ENCODE measurements at places on chromosomes 7 and 10. TPM values are rescaled to one million over a fixed set of nuclear protein-coding genes. Genes with fewer than 3 reads are reported as not detected.

GRCh38 chr10:48845512-48845911 lies 94.1 kb downstream of the LRRC18 start:
- DNase-seq, result no peak

The OPN1SW gene
- not detected for total RNA-seq

DNA sequence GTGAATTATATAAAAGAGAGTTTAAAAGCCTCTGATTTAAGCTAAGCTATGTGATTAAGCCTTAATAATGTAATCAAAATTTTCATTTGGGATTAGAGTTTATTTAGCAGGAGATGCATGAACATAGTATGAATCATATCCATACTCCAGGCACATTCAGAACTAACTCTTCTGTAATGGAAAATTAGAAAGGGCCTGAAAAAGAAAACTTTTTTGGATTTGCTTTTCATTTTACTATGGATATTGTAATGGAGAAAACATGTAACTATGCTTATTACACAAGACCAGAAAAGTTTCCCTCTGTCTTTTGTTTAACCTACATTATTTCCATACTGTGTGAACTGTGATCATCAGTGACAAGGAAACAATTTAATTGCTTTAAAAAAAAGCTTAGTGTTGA lies 22.0 kb downstream of the TES start:
- DNase-seq, result no peak

- no peak for DNase-seq
Measured at GRCh38 chr10:133353202-133353959, 4.4 kb downstream of the FUOM start.

The MMD2 gene
- not detected for total RNA-seq

DNA sequence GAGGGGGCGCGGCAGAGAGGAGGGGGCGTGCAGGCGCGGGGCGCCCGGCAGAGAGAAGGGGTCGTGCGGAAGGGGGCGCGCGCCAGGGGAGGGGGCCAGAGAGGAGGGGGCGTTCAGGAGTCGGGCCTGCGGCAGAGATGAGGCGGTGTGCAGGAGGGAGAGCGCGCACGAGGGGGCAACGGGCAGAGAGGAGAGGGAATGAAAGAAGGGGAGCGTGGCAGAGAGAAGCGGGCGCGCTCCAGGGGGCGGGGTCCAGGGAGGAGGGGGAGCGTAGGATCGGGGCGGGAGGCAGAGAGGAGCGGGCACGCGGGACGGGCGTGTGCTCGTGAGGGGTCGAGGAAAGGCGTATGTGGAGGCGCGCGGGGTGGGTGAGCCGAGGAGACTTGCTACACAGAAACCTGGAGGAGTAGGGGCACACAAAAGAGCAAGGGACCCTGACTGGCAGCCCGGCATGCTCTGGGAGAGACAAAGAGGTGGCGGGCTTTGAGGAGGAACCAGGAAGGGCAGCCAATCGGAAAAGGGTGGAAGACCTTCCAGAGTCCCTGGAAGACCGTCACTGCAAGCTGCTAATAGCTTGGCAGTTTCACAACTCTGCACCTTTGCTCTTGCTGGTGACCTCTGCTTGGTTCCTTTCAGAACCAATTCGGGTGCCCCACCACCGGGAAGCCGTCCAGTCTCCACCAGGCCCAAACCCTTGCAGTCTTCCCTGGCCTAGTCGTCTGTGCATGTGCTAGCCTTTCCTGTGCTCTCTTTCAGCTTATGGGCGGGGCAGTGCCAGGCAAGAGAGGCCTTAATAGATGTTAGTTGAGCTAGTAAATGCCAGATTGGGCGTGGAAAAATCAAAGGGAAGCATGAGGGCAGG lies 639 bp downstream of the DYDC2 start:
- no peak for DNase-seq

DNA sequence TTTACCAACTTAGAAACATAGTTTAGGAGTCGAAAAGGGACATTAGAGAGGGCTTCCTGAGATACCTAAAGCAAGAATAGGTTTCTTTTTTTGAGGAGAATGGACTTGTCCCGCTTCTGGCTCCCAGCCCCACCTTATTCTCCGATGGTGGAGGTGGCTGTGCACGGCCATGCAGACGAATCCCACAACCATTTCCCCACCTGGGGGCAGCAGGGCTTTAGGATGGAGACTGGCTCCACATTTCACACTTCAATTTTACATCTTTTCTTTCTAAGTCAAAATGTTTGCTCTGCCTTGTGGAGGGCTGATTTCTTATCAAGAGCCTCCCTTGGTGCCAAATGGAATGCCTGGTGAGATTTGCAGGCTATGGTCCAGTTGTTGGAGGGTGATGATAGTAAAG lies 118.5 kb downstream of the GLRX3 start:
- DNase-seq, result no peak

- DNase-seq, result no peak
Measured at GRCh38 chr10:93067443-93068365, 6.0 kb upstream of the CYP26A1 start.

DNA sequence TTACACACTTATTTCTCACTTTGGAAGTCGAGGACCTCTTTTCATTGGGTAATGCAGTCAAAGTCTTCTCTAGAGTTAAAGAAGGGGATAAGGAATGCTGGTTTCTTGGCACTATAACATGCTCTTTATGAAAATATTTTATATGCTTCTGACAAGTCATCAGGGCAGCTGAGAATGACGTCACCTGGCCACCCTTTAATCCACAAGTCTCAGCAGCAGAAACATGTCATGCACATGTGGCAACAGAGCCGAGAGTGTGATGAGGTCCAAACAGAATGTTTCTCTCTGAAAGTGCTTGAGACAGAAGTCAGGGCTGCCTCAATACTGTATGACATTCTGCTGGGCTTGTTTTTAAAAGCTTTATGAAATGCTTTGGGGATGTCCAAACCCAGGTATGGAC lies 63.5 kb upstream of the C10orf90 start:
- DNase-seq, result no peak

The MCM10 gene
- 40.2 TPM for total RNA-seq

DNA sequence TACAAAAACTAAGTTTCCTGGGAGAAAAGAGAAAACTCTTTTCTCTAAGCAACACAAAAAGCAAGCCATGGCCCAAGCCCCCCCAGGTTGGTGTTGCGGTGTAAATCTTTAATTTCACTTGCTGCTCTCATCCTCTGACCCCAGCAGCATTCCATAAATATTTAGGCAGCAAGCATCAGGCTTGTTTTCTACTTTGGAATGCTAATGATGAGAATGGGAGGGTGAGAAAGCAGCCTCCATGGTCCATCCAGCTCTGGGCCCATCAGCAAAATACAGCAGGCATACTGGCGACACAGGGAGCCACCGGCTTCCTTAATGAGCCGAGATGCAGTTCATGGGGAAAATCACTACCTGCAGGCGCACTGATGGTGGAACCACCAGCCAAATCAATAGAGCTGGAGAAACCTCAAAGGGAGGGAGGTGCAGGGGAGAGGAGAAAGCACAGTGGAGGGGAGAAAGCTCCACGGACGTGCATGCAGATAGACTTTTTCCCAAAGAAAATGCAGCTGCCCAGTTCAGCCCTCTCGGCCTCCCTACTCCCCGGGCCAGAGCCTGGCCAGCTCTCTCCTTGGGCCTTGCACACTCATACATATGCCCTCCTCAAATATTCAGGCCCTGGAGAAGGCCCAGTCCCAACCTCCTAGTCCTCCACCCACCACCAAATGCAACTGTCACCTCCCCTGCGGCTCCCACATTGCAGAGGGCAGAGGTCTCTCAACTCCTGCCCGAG lies 131.9 kb downstream of the GRID1 start:
- no peak for DNase-seq

The PCDH15 gene
- total RNA-seq, result not detected

DNA sequence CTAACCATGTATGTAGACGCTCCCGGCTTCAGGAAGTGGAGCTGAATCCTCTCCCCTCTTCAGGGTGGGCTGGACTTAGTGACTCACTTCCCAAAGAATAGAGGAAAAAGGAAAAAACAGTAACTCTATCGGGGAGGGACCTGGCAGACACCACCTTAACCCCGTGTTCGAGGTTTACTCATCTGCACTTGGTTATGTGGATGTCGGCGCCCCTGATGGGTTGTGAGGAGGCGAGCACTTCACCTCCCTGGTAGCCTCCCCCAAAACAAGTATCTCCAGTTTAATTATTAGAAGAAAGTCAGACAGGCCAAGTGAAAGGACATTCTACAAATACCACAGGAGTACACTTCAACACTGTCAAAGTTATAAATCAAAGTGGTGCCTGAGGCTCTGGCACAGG lies 559.7 kb downstream of the TCERG1L start:
- no peak for DNase-seq

The IKZF5 gene
- 20.9 TPM for total RNA-seq

The KCND2 gene
- total RNA-seq, result not detected

GRCh38 chr7:69652947-69653701 lies 54.8 kb downstream of the AUTS2 start:
- DNase-seq, result no peak

- no peak for DNase-seq
Measured at GRCh38 chr7:21357151-21358097, 70.5 kb upstream of the SP4 start.

The ZNF365 gene
- 0.58 TPM for total RNA-seq

- no peak for DNase-seq
Measured at GRCh38 chr10:111113238-111113960, 36.6 kb downstream of the ADRA2A start.

- no peak for DNase-seq
Measured at GRCh38 chr7:35040906-35041305, 3.6 kb upstream of the DPY19L1 start.

GRCh38 chr7:49926720-49927119 lies 153.3 kb downstream of the VWC2 start:
- DNase-seq, result no peak

The TFPI2 gene
- not detected for total RNA-seq

All from activated naive CD8-positive, alpha-beta T cell treated with anti-CD3 and anti-CD28 coated beads, Interleukin-2, amount 10 ng/mL, durations not matched to agents 7 days and 5 days (primary cell).